ENCODE measurements at places on chromosomes 3 and 15.

- no peak for DNase-seq
Measured at GRCh38 chr3:101591071-101591470, 17.1 kb downstream of the PCNP start.

DNA sequence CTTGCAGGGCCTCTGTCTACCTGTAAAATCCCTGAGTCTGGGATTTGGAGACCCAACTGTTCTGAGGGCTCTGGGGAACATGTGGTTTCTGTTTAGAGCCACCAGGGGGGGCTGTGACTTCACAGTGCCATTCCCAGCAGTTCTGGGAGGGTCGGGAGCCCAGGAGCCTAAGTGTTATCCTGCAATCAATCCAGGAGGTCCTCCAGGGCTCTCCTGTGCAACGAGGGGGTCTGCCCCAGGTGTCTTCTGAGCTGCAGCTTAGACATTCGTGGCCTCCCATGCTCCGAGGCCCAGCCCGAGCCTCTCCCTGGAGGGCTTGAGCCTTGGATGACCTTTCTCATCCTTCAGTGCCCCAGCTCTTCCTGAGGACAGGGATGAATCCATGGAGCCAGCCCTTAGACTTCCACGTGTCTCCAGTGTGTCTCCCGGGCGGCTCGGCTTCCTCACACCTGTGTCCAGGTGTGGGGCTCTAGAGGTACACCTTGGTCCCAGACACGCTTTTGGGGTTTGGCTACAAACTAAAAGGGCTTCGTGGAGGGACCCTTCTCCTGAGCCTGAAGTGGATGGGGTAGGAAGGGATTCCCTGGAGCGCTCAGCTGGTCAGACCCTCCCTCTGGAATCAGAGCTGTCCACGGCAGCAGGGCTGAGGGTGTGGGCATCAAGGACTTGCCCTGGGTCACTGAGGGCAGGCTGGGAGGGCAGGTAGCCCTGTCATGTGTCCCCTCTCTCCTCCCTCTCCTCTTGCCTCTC is 20.3 kb upstream of the ABTB1 start:
- DNase-seq, result peak; percentile 33

GRCh38 chr15:37536967-37537605 is 397.4 kb upstream of the TMCO5A start:
- no peak for DNase-seq

DNA sequence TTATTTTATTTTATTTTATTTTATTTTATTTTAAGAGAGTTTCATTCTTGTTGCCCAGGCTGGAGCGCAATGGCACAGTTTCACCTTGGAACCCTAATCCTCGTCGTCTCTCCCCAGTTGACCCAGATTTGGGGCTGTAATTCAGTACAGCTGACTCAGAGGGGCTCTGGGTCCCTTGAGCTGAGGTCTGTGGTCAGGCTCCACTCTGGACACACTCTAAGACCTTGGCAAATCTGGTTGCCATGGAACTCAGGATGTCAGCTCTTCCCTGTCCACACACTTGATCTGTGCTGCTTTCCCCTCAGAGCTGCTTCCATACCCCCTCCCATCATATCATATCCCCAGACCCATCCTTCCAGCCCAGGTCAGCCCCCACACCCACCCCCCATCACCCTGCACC is 675 bp upstream of the CYP11A1 start:
- DNase-seq, result no peak

DNA sequence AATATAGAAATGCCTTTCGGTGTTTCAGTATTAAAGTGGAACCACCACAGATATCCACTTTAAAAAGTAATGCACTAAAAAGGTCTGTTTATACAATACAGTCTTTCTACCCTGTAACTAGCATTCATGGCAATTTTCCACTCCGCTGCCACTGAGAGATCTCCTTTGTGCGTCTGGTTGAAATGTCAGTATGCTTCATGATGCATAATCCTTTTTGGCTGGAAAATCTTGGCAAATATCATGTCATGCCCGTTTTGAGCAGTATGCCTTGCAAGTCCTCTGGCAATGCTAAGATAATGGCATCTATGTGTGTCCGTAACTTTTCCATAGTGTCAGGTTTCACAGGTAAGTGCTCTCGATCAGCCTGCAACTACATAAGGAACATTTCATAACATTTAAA is 30.8 kb upstream of the ARF4 start:
- DNase-seq, result no peak

DNA sequence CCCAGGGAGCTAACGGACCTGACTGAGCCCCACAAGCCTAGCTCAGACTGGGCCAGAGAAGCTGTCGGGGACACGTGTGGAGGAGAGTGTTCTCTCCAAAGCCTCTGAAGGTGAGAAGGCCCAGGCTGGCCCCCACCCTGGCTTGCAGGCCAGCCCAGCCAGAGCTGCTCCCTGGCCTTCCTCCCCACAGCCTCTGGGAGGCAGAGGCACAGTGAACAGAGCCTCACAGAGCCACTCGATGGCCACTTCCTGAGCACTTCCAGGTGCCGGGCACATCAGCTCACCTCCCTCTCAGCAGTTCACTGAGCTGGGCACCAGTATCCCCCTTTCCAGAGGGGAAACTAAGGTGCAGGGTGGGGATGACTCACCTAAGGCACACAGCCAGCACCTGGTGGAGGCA is 109.4 kb upstream of the LINGO1 start:
- DNase-seq, result no peak

DNA sequence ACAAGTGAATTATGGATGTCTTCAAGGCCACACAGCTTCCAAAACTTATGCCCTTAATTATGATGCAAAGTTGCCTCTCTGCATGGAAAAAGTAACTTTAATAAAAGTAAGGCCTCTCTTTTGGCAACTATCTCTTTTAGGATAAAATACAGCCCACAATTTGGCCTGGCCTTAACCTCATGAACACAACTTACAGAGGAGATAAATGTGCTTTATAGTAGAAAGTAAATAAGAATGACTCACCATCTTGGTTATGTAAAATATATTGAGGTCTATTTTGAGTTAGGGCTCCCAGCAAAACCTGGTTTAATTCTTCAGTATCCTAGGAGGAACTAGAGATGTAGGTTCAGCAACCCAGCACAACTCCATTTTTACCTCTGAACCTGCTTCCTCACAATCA is 164.0 kb downstream of the ROBO2 start:
- DNase-seq, result no peak

DNA sequence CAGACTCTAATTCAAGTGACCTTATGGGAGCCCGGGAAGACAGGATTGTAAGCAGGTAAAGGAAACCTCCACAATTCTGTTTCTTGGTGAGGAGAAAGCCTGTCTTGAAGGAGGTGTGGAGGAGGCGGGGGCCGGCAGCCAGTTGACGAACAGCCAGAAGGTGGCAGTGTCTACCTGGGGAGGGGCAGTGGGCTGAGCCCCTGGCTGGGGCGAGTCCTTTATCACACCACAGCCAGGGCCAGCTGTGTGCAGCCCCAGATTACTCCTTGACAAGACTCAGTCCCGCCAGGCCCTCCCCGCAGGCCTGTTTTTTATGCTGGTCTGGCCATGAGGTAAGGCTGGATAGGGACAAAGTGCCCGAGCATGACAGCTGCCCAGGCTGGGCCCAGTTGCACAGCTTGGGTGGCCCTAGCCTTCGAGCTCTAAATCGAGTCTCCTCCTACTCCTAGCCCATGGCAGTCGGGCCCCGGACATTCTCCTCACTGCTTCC is 40.9 kb upstream of the IDH2 start:
- DNase-seq, result no peak

- DNase-seq, result no peak
Measured at GRCh38 chr3:68033867-68034266, 379.5 kb upstream of the SUCLG2 start.

DNA sequence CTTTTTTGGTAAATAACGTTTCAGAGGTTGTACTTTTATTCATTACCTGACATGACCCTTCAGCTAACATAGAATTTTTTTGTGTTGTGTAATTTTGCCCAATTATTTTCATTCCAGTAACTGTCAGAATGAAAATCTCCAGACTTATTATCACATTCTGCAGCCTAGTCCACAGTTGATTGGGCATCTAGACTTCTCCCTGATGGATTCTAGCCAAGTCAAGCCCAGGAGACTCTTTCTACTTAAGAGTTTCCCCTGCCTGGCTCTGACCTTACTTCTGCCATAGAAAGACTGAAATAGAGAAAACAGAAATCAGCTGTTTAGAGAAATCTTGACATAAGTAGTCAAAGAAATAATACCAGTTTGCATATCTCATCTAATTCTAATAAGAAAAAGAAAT is 82.9 kb upstream of the CDAN1 start:
- DNase-seq, result no peak

GRCh38 chr3:81218023-81218422 is 543.4 kb downstream of the GBE1 start:
- DNase-seq, result no peak

DNA sequence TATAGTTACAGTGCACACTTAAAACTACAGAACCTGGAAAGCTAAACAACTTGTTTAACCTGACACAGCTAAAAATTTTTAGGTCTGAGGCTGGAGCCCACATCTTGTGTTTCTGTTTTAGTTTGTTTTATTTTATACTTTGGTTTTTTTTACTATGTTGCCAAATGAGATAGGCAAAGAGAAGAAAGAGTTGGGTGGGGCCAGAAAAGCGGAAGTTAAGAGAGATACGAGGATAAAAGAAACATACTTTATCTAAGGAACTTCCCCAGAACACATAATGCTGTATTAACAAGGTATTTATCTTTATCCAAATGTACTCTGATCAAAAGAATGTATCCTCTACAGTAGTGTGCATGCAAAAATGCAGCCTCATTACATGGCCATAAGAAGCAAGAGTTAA is 1145.7 kb downstream of the EPHA3 start:
- no peak for DNase-seq

DNA sequence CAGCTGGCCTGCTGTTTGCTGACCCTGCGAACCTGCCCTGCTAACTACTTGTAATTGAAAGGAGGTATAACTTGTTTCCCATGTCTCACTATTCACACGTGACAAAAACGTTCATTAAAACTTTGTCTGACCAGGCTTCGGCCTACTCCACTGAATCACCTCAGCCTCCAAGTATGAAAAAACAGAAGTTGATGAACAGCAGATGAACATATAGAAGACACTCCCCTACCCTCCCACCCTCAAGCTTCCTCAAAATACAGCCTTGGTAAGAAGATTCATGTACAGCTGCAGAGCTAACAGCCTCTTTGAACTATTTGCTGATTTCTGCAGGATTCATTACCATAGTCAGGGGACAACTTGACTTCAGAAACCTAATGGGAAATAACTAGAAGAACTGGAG is 10.7 kb downstream of the RBM15B start:
- DNase-seq, result no peak

DNA sequence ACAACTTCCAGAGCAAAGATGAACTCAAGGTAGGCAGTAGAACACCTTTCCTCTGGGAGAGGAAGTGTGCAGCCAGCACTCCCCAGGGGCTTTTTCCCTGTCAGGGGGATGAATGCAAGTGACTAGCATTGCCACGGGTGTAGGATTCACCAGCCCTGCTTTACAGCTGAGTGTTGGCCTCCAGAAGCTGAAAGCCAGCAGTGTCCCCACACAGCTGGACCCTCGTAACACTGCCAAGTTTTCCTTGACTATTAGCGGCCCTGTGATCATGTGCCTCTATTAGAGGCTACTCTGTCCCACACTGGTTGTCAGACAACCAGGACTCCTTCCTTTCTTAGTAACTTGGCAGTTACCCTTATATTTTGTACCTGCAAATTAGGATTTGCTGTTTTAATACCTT is 104.9 kb upstream of the MANF start:
- no peak for DNase-seq

- DNase-seq, result no peak
Measured at GRCh38 chr3:159417761-159418160, 570.9 kb upstream of the IL12A start.

DNA sequence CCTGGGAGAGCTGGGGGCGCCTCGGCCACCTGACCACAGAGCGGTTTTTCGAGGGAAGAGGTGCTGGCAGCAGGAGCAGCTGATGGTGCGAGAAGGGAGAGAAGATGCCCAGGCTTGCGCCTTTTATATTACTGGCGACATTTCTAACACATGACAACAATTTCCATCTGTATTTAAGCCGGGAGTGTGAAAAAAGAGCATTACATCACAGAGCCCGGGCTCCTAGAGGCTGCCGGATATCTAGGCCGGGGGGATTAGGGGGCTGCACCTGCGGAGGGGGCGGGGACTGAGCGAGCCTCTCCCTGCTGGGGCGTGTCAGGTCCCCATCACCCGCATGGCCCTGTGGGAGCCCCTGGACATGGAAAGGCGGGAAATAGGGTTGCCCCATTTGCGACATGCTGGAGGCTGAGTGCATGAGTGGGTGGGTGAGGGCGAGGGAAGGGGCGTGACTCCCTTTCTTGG is 440.7 kb downstream of the MAGI1 start:
- no peak for DNase-seq

- DNase-seq, result peak; percentile 95
Measured at GRCh38 chr3:49500732-49501609, 30.9 kb downstream of the DAG1 start.

GRCh38 chr3:24551626-24552025 is 57.0 kb upstream of the THRB start:
- DNase-seq, result no peak

DNA sequence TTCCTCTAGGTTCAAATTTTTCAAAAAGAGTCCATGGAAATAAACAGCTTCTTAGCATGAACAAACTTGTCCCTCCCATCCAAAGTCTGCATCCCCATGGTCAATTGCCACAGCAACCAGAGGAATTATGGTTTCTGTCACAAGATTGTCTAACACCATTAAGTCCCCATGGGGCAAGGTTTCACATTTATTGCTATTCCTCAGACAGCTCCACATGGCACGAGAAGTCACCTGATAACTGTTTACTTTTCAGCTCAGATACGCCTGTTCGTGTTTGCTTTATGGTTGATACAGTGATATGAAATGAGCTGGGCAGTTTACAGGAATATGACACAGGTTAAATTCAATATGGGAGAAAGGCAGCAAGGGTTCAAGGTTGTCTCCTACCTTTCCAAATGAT is 37.9 kb upstream of the MUC13 start:
- no peak for DNase-seq

GRCh38 chr15:35728219-35728940 is 182.4 kb upstream of the DPH6 start:
- DNase-seq, result no peak

GRCh38 chr3:124492824-124493223 is 237.4 kb upstream of the UMPS start:
- no peak for DNase-seq

- no peak for DNase-seq
Measured at GRCh38 chr3:157585386-157585785, 82.2 kb upstream of the VEPH1 start.
